ENCODE measurements at places on chromosomes 12 and 14.
A peak's percentile ranks its signal among the peaks of the same experiment; 100 is the strongest.

- peak; percentile 19 for DNase-seq
Measured at GRCh38 chr14:72104011-72104613, 171.9 kb downstream of the RGS6 start.

DNA sequence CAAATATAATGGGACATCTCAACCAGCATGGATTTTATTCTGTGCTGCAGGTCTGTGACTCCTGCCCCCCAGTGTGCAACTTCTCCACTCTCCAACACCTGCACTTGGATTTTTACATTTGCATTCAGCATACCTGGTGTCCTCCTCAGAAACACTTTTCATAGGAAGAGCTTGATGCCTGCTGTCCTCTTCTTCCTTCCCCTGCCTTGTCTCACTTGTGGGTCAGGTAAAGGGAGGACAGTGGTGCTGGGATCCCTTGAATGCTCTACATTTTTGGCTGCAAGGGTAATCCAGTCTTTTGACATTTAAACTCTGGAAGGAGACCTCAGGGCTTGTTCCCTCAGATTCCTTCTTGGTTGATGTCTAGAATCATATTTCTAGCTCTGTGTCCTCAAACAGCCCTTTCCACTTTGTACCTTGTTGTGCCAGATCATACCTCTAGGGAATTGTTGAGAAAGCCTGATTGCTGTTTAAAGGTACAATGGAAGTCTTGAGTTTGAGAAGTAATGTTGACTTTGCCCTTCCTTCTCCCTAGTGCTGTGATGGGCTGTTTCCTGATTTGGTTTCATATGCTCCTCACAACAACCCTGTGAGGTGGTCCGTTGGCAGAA lies 12.6 kb downstream of the UBE3B start:
- DNase-seq: no peak

DNA sequence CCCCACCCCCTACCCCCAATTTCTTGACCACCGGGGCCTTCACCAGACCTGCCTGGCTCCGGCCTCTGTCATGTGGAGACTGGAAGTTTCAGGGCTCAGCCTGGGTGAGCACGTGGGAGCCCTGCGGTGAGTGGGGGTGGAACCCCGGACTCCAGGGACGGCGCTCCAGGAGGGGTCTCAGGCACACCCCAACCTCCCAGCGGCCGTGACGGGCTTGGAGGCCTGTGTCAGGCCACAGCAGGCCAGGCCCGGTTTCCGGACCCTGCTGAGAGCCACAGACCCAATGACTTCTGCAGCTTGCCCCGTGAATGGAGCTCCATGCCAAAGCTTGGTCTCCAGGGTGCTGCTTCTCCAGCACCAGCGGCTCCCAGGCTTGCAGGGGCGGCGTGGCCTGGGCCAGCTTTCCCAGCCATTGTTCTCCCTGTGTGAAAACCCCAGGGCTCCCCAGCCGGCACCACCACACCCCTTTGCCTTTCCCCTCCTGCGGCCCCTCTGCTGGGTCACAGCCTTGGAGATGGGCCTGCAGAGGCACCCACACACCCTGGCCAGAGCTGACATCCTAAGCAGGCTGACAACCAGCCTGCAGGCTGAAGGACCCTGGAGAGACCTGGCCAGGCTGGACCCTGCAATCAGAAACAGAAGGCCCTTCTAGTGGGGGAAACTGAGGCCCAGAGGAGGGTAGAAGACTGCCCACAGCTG lies 186.2 kb upstream of the C14orf180 start:
- DNase-seq: no peak

DNA sequence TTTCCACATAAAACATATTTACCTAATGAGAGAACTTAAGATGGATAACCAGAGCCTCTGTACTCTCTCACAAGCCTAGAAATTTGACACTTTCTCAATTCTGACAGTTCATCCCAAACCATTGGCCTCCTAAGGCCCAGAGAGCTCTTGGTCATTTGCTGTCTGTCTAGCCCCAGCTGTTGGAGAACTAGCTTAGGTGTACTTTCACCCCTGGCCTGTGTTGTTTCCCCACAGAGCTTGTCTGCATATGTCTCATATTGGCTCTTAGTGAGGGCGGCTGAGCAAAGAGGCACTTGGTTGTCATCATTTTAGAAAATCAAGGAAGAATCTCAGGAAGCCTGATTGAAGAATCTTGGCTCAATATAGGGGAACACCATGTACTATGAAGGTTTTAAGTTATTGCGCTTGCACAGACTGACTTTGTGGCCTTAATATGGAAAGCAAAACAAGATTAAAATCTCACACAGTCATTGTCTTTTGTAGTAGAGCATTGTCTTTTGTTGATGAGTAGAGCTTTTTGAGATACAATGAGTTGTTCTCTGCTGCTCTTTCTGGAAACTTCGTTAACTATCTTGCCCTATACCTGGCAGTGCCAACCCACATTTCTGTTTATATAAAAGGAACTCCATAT lies 324.6 kb downstream of the RAD51B start:
- DNase-seq: no peak

DNA sequence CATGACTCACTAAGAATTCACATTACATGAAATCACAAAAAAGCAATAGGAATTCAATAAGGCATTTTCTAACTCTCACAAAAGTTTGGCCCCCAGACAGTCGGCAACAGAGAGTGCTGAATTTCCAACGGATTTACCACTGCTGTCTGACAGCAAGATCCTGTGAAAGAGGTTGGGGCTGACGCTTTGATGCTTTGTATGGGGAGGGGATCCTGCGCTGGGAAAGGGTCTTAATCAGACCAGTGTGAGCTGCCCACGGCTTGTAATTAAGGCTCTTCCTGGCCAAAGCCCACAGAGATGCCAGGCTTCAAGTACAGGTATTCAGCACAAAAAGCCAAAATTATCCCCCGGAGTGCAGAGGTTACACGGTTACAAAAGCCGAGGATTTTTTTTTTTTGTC lies 66.8 kb upstream of the TMCC3 start:
- no peak for DNase-seq

DNA sequence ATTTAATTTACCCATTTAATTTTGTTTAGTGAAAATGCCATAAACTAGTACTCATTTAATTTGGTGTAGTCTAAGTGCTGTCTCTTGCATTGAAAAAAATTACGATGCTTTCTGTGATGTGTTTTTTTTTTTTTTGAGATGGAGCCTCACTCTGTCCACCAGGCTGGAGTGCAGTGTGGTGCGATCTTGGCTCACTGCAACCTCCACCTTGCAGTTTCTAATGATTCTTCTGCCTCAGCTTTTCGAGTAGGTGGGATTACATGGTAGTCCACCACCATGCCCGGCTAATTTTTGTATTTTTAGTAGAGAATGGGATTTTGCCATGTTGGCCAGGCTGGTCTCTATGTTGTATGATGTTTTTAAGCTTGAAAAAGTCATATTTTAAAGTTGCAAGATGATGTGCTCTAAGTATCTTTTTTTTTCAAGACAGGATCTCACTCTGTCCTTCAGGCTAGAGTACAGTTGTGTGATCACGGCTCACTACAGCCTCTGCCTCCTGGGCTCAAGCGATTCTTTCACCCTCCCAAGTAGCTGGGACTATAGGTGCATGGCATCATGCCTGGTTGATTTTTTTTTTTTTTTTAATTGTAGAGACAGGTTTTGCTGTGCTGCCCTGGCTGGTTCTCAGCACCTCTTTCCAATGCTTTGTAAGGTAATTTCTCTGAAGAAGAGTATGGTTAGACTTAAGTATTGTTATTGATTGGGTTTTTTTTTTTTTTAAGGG lies 8.6 kb downstream of the LRRC10 start:
- DNase-seq: no peak

DNA sequence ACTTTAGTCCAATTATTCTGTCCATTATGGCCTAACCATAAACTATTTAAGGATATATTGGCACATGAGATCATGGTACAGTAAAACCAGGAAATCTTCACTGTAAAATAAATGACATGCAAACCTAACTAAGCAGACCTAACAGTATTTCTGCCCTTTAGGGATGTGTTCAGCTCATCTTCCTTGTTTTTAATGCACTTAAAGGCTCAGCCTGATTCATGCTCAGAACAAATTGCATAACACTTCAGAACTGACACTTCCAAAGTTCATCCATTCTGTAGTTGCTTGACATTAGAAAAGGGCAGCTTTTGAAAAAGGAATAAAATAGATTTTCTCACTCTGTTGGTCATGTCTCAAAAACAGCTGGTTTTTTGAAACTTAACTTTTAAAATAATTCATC lies 708.5 kb downstream of the C12orf50 start:
- no peak for DNase-seq

- DNase-seq: no peak
Measured at GRCh38 chr14:96257056-96257455, 1.0 kb downstream of the BDKRB1 start.

- peak; percentile 8 for DNase-seq
Measured at GRCh38 chr12:121239351-121240061, 29.6 kb downstream of the P2RX4 start.

GRCh38 chr12:22874151-22874550 lies 249.2 kb downstream of the ETNK1 start:
- no peak for DNase-seq

DNA sequence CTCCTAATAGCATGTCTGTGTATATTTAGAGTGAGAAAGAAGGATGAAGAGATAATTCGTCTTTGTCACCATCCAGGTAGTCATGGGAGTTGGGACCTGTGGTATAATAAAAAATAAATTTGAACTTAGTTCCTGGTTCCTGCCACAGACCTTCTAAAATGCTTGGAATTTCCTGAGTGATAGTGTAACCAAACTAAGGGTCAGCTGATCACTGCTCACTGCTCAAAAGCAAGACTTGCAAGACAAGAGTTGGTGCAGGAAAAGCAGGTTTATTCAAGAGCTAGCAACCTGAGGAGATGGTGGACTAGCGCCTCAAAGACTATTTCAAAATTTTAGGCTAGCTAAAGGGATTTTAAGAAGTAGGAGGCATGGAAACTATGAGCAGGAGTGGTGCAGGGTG lies 19.1 kb downstream of the ANG start:
- no peak for DNase-seq

DNA sequence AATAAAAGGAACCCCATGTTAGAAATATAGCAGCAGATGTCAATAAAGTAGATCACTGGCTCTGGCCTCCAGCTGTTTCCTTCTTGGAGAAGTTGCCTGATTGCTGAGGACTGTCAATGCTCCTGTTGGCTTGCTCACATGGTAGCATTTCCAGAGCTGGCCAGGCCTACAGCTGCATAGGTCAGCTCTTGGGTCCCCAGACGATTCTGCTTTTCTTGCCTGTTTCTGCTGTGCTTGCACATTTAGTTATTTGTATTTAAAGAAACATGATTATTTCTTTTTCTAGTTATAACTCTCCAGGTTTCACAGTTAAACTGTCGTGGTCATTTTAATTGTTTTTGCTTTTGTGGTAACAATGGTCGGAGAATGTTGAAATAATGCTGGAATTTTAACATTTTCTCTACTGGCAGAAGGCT lies 7.2 kb downstream of the NAV3 start:
- DNase-seq: no peak

- no peak for DNase-seq
Measured at GRCh38 chr14:99673305-99674063, 10.6 kb upstream of the CYP46A1 start.

DNA sequence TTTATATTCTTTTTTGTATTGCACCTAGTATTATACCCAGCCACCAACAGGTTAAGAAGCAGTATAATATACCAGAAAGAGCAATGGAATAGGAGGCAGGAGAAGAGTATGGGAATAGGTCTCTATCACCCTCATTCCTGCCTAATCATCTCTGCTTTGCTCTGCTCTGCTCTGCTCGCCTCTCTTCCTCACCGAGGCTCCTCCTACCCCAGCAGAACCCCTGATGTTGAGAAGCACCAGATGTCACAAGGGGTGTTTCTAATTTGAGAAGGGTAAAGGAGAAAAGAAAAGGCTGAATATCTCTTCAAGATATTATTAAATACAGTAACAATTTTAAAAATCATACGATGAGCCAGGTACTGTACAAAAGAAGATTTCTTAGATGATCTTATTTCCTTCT lies 89.0 kb downstream of the STON2 start:
- DNase-seq: no peak

- no peak for DNase-seq
Measured at GRCh38 chr12:131000000-131000486, 46.3 kb downstream of the ADGRD1 start.

DNA sequence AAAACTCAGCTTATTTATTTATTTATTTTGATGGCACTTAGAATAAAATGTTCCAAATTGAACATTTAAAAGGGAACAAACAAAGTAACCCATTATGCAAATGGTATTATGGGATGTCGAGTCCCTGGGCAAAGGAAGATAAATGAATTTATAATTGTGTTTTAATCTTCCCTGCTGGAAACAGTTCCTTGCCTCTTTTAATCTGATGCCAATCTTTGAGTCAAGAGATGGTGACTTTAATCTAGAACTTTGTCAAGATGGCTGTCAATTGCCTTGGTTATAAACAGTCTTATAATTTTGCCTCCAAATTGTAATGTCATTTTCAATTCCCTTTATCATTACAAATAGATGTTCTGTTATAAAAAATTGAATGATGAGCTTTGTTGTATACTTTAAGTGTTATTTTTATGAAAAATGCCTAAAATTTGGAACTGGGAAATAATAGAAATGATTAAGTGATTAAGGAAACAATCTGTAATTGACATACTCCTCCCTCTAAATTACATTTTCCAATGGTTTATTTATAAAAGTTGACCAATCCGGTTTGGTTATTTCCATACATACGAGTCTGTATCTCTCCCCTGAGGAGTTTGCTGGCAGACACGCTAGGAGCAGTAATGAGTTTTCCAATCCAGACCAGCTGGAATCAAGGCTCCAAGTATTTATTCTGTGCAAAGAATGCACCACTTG lies 134.9 kb upstream of the FRMD6 start:
- DNase-seq: no peak

DNA sequence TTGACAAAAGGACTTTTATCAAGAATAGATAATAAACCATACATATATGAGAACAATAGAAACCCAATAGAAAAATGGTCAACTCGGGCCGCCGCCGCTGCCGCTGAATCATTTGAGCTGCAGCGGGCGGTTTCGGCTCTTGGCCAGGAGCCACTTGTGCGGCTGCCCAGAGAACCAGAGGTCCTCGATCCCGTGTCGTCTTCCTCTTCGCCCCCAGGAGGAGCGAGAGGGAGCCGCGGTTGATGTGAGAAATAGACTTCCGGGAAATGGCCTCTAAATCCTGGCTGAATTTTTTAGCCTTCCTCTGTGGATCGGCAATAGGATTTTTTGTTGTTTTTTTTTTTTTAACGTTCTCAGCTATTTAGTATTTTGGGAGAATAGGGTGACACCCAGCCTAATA lies 44.8 kb downstream of the CPSF6 start:
- peak; percentile 10 for DNase-seq

DNA sequence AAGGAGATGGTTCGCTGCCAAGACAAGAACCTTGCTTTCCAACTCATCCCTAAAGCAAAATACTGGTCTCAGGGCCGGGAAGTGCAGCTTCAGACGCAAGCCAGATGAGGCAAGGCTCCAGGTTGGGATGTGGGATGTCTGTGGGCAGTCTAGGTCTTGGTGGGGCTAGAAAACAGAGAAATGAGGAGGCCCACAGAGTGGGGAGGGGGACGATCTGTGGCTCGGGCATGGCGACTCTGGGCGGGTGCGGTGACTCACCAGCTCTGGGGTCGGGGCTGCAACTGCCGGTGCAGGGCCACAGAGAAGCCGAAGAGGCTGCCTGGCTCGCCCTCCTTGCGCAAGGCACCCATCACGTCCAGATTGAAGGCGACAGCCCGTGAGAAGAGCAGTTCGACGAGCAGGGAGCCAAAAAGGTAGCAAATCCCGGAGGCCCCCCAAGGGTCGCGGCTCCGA lies 459 bp downstream of the ITGA7 start:
- DNase-seq: no peak

All from immature natural killer cell (primary cell).